ENCODE measurements at places on chromosomes 1 and 21.

GRCh38 chr1:44565259-44565750 lies 109.0 kb downstream of the TMEM53 start:
- DNase-seq, result no peak

DNA sequence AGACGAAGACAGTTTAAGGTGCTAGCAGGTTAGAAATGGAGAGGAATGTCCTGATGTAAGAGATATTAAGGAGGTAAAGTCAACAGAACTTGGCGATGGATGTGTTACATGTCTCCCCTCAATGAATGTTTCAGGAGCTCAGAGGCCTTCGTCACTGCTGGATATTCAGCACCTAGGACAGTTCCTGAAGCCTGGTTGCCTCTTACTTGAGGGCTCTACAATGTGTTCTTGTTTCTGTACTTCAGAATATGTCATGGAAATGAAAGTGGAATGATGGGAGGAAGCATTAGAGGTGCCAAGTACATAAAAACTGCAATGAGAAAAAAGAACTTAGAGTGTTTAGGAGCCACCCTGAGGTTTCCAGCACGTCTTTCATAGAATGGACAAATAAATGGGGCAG lies 17.7 kb downstream of the TNR start:
- no peak for DNase-seq

DNA sequence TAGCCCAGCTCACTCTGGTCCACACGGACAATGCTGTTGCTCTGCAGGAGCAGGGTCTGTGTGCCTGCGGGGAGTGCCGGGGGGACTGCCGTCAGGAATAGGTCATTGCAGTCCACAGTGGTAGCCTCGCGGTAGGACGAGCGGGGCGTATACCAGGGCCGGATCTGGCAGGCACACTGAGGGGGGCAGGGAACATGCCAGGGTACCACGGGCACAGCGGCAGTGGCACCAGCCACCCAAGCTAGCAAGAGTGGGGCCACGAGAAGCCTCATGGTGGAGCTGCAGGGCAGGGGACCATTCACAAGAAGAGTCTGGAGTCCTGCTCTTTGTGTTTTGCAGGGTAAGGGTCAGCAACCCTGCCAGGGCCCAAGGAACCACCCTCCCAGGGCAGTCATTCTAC lies 65.8 kb downstream of the LRRN2 start:
- no peak for DNase-seq

- no peak for DNase-seq
Measured at GRCh38 chr1:27398405-27399149, 6.2 kb downstream of the GPR3 start.

DNA sequence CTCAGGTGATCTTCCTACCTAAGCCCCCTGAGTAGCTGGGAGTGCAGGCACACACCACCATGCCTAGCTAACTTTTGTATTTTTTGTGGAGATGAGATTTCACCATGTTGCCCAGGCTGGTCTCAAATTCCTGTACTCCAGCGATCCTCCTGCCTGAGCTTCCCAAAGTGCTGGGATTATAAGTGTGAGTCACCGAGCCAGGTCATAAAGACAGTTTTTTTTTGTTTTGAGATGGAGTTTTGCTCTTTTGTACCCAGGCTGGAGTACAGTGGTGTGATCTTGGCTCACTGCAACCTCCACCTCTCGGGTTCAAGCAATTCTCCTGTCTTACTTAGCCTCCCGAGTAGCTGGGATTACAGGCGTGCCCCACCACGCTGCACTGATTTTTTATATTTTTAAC lies 42.1 kb downstream of the KIF1B start:
- no peak for DNase-seq

GRCh38 chr1:109712321-109712864 lies 342 bp downstream of the GSTM5 start:
- DNase-seq, result no peak

DNA sequence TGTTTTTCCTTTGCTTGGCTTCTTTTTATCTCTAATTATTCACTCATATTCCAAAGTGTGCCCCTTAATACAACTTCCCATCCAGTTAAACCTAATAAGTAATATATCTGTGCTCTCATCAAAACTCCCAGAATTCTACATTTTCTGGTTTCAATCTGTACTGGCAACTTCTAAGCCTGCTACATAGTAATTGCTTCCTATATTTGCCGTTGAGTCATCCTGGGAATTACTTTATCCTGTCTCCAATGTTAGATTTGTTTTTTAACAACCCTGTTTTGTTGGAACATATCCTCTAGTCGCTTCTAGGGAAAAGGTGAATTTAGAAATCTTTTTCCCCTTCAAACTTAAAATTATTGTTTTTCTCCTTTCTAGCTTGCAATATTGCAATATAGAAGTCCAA lies 620.5 kb upstream of the PKN2 start:
- DNase-seq, result no peak

DNA sequence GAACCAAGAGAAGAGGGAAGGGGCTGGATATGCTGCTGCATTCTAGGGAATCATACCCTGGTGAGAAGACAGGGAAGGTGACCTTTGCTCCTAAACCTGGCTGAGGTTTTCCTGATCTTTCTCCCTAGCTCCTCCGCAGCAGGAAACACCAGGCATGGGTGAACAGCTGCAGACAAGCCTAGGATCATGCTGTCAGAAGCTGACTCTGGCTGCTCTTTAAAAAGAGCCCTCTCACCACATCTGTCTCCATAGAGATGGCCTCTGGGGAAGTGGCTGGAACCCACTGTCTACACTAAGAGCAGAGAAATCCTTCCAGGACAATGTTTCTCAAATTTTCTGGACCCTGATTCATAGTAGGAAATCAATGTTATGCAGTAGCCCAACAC lies 57.6 kb downstream of the CD34 start:
- no peak for DNase-seq

GRCh38 chr1:77388661-77389060 lies 106.8 kb downstream of the AK5 start:
- no peak for DNase-seq

DNA sequence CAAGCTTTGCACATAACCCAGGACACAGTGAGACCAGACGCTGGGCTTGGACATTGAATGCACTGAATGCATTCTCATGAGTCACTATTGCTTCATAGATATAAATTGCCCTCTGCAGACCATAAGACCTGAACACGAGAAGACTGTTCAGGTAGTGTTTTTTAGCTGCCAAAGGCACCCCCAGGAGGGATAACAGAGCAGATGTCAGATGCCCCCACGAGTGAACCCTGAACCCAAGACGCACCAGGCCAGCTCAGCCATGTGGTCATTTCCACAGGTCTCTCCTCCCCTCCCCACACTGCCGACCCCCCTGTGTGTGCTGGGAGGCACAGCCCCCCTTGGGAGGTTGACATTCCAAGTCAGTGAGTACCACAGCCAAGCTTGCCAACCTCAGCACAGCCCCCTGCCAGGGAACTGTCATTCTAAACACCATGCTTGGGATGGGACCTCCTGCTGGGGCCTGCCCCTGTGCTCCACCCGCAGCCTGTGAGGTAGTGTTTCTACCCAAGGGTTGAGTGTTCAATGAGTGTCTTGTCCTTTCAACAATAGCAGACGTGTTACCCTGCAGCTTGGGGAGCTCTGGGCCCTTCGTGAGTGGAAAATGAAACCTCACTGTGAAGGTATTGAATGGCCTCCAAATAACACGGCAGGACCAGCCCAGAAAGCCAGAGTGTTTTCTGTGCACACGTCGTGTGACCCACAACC lies 68.2 kb downstream of the PSMG1 start:
- DNase-seq, result no peak

DNA sequence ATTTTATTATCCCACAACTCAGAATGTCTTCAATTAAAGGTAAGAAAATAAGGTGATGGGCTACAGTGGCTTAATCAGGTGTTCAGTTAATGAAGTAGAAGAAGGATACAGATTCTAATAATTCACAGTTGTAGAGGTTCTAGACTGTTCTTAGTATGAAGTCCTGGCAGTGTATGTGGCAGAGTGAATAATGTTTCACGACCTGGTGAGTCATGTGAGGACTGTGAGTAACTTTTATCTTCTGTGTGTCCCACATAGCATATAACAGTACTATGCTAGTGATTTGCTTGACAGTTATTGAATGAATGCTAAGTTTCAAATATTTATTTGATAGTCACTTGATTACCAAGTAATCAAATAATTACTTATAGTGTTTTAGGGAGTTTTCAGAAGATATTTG lies 20.0 kb downstream of the SLC16A4 start:
- no peak for DNase-seq

- DNase-seq, result no peak
Measured at GRCh38 chr1:21909286-21909759, 27.8 kb downstream of the HSPG2 start.

DNA sequence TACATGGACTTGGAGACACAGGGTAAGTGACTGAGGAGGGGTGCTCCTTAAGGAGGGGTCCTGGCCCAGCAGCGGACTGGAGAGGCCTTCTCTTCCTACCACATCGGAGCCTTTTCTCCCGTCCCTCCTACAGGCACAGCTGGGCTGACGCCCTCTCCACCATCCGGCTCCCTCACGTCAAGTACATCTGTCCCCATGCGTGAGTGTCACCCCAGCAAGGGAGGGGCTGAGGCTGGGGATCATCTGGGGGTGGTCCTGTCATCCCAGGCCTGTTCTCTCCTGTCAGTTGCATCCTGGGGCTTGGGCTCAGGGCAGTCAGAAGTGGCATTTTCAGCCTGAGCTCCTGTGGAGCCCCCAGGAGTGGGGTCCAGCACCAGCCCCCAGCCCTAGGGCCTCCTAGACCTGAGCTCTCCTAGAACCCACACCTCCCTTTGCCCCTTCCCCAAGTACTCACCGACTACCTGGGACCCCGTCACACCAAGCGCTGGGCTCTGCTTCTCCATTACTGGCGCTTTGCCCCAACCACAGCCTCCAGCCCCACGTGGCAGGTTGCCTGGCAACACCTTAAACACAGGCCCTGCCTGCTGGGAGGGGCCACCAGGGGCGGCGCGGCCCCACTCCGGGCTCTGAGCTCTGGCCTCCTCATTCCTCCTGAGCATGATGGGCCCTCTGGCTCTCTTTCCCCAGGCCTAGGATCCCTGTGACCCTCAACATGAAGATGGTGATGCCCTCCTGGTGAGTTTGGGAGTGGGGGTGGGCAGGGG lies 2.3 kb downstream of the LYPLA2 start:
- no peak for DNase-seq

- DNase-seq, result peak; percentile 86
Measured at GRCh38 chr1:67646145-67647035, 38.6 kb upstream of the GADD45A start.

DNA sequence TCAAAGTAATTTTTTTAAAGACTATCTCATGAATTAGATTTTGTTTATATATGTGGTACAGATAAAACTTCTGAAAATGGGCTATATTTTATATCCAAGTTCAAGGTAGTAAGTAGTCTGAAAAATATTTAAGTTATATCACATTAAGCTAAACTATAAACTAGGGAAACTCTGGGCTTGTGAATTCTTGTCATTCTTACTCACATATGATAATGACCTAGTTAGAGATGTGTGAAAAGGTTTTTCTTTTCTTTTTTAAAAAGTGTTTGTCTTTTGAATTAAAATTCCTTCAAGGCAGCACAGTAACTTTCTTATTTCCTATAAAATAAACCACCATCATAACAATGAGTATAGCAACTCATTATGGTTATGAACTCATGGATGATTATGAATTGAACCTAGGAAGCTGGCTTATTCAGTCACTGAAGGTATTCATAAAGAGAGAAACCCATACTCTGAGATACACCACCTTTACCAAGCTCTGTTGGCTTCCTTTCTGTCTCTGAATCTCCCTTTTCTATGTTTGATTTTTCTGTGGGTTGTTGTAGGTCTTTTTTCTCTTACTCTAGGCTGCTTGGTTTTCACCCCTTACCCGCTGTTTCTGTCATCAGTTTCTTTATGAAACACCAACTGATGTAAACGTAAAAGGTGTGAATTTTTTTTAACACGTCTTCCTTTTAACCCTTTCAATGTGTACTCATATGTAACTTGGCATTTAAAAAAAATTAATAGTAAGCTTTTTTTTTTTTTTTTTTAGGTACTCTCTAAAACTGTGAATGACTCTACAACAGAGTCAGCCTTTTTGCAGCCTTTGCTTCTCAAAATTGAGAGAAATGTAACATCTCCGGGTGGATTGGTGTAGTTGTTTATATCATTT lies 25.2 kb downstream of the IL12RB2 start:
- DNase-seq, result no peak

- DNase-seq, result no peak
Measured at GRCh38 chr1:166937962-166938361, 37.4 kb downstream of the ILDR2 start.

- DNase-seq, result no peak
Measured at GRCh38 chr1:54353959-54354358, 52.2 kb downstream of the SSBP3 start.

- DNase-seq, result no peak
Measured at GRCh38 chr1:243455760-243456651, 200.2 kb downstream of the SDCCAG8 start.

DNA sequence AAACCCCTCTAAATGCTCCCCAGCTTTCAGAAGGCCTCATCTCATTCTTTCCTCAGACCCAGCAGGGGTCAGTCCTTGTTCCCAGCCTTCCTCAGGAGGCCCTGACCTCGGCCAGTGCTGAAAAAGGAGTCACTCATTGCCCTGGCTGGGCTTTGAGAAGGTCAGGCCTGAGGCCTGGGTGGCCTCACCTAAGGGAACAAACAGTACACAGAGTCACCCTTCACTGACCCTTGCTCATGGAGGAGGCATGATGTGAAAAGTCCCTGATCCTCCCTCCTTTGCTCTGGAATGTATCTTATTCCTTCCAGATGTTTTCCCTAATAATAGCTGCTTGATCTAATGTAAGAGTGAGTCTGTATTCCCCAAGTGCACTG lies 117.7 kb upstream of the SLC44A3 start:
- no peak for DNase-seq

DNA sequence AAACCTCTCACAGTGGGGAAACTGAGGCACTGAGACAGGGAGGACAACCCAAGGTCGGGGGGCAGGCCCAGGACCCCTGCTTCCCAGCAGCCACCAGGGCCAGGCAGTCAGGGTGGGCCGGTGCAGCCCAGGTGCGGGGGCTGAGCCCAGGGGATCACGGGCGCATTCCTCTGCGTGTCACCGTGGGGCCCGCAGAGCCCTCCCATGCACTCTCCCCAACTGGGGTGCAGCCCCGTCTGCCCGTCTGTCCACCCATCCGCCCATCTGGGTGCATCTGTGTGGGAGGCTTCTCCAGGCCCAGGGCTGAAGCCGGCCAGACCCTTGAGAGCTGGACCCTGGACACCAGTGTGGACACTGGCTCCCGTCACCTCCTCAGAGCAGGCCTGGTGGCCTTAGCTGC lies 2.9 kb upstream of the PLCH2 start:
- DNase-seq, result no peak

GRCh38 chr1:59666106-59666505 lies 148.6 kb upstream of the HOOK1 start:
- no peak for DNase-seq

- DNase-seq, result no peak
Measured at GRCh38 chr1:4253935-4254334, 353.9 kb upstream of the C1orf174 start.

DNA sequence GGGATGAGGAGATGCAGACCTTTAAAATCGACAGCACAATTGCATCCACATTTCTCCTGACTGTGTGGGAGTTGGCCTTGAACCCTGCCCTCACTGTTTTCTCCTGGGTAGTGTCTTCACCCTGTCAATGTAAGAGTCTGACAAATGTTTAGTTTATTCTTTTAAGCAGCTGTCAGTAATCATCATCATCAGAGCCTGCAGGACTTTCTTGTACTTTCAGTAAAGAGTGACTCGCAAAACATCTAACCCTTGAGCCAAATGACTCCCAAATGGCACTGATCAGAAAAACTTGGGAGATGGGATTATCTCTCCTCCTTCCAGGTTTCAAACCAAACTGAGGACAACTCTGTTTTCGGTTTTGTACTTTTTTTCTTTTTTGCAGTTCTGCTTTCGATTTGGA lies 460.2 kb downstream of the KIF26B start:
- DNase-seq, result no peak
